ENCODE measurements at places on chromosomes 7 and 10.

DNA sequence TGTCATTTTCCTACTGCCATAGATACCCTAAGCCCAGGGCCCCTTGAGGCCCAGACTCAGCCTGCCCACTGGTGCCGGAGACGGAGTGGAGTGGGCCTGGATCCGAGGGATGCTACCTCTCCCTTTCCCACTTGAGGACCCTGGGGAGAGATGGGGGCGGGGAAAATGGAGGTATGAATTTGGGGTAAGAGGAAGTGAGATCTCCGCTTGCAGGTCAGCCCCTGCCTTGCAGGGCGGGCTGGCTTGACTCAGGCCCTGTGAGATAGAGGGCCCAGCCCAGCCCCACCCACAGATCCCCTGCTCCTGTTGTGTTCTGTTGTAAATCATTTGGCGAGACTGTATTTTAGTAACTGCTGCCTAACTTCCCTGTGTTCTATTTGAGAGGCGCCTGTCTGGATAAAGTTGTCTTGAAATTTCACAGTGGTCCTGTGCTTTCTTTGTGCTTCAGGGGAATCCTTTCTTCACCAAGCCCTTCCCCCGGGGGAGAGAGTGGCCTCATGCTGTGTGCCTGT is 13.2 kb downstream of the YKT6 start:
- DNase-seq: no peak

DNA sequence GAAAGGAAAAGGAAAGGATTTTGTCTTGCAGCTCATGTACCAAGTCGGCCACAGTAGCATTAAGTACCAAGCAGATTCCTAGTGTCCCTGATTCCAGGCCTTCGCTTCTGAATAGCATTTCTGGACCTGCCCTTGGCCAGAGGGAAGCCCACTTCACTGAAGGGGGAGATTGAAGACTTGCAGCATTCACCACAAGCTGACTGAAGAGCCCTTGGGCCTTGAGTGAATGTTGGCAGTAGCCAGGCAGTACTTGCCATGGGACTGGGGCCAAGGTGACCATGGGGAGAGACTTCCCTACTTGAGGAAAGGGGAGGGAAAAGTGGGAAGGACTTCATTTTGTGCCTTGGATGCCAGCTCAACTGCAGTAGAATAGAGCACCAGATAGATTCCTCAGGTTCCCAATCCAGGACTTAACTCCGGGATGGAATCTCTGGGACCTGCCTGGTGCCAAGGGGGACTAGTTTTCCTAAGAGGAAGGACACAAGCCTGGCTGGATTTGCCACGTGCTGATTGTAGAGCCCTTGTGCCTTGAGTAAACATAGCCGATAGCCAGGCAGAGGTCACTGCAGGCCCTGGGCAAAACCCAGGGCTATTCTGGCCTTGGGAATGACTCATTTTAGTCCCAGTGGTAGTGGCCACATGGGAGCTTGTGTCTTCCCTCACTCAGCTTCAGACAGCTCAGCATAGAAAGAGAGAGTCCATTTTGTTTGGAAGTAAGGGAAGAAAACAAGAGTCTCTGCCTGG is 141.7 kb upstream of the KCND2 start:
- DNase-seq: no peak

DNA sequence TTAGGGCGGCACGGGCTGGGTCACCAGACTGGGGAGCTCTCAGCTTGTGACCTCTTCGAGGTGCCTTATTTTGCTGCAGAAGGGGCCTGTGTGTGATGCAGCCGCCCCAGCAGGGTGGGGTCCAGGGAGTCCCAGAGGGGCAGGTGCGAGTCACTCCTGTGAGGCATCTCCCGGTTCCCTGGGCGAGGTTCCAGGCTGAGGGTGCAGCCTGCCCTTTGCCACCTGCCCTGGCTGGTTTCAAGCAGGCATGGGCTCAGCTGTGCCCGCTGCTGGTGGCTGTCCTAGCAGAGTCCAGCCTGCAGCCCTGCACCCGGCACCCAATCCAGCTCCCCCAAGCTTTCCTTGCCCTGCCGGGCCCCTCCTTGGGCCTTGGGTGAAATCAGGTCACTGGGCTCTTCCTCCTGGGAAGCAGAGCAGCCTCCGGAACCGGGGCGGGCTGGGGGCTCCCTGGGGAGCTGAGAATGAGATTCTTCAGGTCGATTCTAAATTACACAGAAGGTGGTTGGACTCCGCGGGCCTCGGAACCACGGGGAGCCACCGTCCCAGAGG is 64.8 kb downstream of the PWWP2B start:
- DNase-seq: no peak

GRCh38 chr7:47807126-47807525 is 141.1 kb downstream of the PKD1L1 start:
- DNase-seq: no peak

- DNase-seq: no peak
These were observed 41.3 kb upstream of the TCERG1L start for GRCh38 chr10:131352765-131353290.
